ENCODE measurements at places on chromosomes 2 and 18. TPM values are rescaled to one million over a fixed set of nuclear protein-coding genes. Genes with fewer than 3 reads are reported as not detected.

Gene SERPINB10
- not detected for total RNA-seq

Gene BOLL
- not detected for total RNA-seq

Gene DGKD
- total RNA-seq = 63.5 TPM

Gene KCNE4
- total RNA-seq = 0.94 TPM

Gene CROCC2
- total RNA-seq = under 0.01 TPM

Gene SLC19A3
- 3.1 TPM for total RNA-seq

Gene LOXHD1
- 0.31 TPM for total RNA-seq

Gene DQX1
- not detected for total RNA-seq

Gene TMEM18
- 22.2 TPM for total RNA-seq

Gene SLC9A2
- total RNA-seq = 0.63 TPM

Gene CXCR4
- total RNA-seq = 77.3 TPM

Gene EVA1A
- total RNA-seq = not detected

Gene BUB1
- 16.6 TPM for total RNA-seq
